T-helper 1 cell (primary cell): ENCODE measurements at places on chromosomes 7 and 10.

GRCh38 chr7:151378496-151379192 lies 31.2 kb downstream of the WDR86 start:
- no peak for DNase-seq

DNA sequence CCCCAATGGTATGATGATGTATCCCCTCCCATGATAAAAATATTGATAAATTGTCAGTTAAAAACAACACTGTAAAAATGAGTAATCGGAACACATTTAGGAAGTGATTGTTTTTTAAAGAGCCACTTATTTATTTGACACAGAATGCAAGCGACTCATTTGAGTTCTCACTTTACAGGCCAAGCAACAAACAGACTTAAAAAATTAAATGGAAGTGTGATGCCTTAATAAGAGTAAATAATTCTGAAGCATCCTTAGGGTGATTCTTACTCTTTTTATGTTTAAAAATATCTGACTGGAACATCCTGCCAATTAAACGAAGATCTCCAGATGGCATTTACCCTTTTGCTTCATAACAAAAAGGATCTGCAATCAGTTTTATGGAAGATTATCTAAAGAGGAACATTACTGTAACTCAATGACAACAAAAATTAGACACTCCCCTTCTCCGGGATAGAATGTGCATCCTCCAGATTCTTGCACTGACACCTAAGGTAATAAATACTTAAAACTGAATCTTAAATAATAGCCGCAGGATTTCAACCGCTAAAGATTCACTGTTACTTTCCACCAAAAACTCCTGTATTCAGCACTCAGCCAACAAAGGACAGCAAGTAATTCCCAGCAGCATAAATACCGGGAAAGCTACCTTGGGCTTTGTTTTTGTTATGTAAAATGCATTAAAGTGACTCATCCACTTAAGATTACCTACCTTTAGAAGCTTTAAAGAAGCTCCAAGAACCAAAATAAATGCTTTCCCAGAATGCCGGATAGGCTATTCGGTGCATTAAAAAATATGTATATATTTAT lies 1.7 kb downstream of the CACNA2D1 start:
- DNase-seq: no peak

GRCh38 chr10:112914288-112914952 lies 35.6 kb upstream of the TCF7L2 start:
- DNase-seq: no peak

- peak; percentile 55 for DNase-seq
Observed at GRCh38 chr7:2529161-2530070, 9.8 kb downstream of the LFNG start.
